ENCODE measurements at places on chromosomes 6 and 20. TPM values are rescaled to one million over a fixed set of nuclear protein-coding genes. Genes with fewer than 3 reads are reported as not detected.

Gene TREM2
- total RNA-seq, result not detected

DNA sequence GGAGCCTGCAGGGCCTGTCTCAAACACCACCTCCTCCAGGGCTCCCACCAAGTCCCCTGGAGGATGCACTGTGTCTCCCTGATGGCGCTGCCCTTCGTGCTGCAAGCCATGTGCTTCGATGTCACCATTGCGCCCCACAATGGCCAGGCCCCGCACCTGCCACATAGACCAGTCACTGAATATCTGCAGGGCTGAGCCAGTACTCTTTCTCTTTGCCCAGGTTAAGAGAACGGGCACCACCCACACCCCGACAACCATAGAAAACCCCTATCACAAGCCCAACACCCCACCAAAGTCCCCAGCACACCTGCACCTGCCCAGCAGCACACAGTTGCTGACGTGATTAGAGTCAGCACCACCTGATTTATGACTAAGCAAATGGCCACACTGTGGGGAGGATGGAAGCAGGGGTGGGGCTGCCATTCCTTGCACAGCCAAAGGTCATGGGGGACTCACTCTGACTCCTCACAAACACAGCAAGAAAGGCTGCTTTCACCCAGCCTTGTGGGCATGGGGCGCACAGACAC lies 104.3 kb downstream of the SLC23A2 start:
- DNase-seq, result no peak

Gene OGFR
- total RNA-seq, result 23.0 TPM

Gene ELOVL2
- not detected for total RNA-seq

Gene ERVFRD-1
- under 0.01 TPM for total RNA-seq

DNA sequence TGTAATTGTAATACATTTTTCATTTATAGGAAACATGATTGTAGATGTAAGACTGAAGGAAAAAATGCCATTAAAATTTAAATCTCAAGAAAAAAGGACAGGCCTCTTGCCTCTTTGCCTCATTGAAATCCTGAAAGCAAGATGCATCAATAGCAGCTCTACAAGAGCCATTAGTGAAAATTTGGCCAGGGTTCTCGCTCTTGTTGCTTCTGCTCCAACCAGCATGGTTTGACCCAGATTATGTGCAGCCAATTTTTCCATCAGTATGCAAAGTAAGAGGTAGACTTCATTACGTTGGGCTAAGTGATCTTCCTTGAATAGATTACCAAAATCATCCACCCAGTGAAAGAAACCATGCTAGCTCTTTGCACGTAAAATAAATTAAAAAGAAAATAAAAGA lies 106.6 kb downstream of the SGK1 start:
- DNase-seq, result no peak

DNA sequence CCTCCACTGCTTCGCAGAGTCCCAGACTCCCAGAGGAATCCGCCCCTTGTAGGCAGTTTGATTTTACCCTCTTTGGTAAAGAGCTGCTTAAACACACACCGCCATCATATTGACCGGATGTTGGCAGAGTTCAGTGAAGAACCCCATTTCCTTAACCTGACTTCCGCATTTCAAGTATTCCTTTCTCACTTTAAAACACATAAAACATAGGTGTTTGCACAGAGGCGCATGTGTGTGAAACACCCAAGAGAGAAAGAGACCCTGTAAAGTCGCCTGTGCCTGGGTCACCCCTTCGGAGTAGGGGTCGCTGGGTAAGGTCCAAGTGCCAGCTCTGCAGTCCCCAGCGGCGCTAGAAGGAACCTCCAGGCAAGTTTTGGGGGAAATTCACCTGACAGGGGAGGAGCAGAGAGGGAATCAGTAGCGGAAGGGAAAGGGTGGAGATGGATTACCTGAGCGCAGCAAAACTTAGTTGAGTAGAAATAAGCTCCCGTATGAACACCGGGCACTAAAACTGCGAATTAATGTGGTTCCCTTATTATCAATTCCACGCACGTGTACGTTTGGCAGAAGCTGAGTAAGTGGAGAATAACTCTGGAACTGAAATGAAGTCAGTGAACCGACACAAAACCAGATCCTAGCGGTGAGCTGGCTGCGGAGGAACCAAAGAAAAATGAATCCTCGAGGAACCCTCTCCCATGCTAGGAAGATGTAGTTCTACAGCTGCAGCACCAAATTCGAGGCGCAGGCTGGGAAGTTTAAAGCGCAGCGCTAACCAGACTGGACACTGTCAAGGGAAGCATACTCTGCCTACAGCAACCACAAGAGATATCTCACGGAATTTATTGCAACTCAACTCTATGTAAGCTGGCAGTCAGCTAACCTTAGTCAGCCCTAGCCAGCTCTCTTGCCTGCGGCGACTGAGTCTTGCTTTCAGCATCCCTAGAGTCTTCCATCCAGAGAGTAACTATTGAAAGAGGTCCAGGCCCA lies 3.5 kb upstream of the HTR1B start:
- DNase-seq, result no peak

Gene RAMACL
- 1.3 TPM for total RNA-seq

DNA sequence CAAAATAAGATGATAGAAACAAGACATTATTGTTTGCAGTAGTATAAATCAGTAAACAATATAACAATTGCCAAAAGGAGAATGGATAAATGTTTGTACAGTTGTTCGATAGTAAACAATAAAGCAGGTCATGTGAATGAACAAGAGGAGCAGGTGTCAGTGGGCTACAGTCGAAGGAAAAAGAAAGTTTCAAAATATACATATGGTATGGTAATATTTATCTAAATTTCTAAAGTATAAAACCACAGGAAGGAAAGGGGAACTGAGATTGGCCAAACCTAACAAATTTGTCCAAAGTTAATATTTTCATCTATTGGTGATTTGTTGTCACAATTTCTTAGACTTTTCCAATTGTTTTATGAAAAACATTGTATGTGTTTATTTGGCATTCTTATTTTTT lies 110.9 kb downstream of the SH3BGRL2 start:
- no peak for DNase-seq

DNA sequence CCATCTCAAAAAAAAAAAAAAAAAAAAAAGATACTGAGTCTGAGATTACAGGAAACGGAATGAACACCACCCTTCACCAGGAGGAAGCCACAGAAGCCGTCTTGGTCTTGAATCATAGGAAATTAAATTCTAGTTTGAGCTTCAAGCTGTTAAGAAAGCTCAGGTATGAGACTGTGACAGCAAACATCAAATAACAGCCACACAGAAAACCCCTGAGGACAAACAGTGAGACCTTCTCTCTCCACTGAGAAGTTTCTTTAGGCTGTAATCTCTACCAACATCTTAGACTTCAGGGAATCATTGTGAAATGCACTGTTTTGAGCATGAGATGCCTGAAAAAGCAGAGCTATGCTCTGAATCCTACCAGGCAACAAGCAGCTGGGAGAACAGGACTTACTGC lies 30.8 kb downstream of the PDE10A start:
- no peak for DNase-seq

Gene TRIM10
- under 0.01 TPM for total RNA-seq

- no peak for DNase-seq
Observed at GRCh38 chr6:133136177-133136880, 104.8 kb upstream of the EYA4 start.

GRCh38 chr6:157428427-157429202 lies 47.6 kb downstream of the ZDHHC14 start:
- DNase-seq, result no peak

- no peak for DNase-seq
Observed at GRCh38 chr6:84161190-84161589, 66.3 kb downstream of the CEP162 start.

GRCh38 chr6:154504102-154504501 lies 6.4 kb downstream of the CNKSR3 start:
- no peak for DNase-seq
